ENCODE measurements at places on chromosomes 7 and 10.

DNA sequence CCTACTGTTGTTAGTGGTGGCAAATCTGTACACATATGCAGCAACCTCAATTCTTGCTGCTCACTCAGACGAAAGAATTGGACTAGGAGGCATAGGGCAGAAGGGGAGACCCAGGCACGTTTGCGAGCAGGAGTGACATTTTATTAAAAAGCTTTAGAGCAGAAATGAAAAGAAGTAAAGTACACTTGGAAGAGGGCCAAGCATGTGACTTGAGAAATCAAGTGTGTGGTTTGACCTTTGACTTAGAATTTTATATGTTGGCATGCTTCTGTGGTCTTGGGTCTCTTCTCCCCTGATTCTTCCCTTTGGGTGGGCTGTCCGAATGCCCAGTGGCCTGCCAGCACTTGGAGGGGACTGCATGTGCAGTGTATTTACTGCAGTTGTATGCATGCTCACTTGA is 205.5 kb upstream of the SEMA3D start:
- no peak for DNase-seq
- no peaks in the 10 kb centered on the region for H3K36me3 ChIP-seq
- H3K27ac ChIP-seq = no peak overlapping the region
- no peaks in the 10 kb centered on the region for H3K27me3 ChIP-seq

DNA sequence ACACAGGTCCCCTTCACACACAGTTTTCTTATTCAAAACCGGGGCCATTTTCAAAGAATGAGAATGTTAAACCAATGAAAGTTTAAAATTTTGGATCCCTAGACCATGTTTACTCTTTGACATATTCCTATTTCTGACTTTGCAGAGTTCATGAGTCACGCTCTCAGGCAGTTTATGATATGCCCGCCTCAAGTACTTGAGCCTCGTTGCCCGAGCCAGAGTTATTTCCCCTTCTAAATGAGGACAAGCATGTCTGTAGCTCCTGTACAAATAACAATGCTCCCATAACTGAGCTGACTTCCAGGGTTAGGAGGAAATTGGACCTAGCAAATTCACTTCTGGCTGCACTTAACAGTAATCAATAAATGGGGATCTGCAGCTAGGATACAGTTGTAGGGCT is 87.9 kb upstream of the PDE1C start:
- H3K4me1 ChIP-seq = peaks cover 10% of the 10 kb centered on the region
- no peak overlapping the region for H3K4me3 ChIP-seq
- DNase-seq = no peak
- H3K27me3 ChIP-seq = no peaks in the 10 kb centered on the region

- H3K4me1 ChIP-seq = peaks cover 17% of the 10 kb centered on the region
- H3K27ac ChIP-seq = no peak overlapping the region
- H3K27me3 ChIP-seq = no peaks in the 10 kb centered on the region
- H3K36me3 ChIP-seq = peaks cover 2% of the 10 kb centered on the region
Measured at GRCh38 chr10:76045174-76045573, 613.8 kb downstream of the LRMDA start.

DNA sequence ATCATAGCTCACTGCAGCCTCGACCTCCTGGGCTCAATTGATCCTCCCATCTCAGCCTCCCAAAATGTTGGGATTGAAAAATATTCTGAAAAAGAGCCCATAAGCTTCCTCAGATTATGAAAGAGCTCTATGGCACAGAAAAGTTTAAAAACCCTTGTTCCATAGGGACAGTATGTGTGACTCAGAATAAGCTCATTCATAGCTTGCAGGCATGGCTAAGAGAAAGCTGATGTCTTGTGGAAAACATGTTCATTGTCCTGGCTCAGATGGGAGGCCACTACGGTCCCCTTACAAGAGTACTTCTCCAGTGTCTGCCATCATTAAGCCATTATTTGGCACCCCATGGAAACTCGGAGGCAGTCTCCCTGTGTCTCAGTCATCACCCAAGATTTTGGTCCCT is 64.0 kb downstream of the CCDC3 start:
- no peaks in the 10 kb centered on the region for H3K4me1 ChIP-seq
- H3K36me3 ChIP-seq = no peaks in the 10 kb centered on the region
- DNase-seq = no peak
- no peak overlapping the region for H3K4me3 ChIP-seq

- no peaks in the 10 kb centered on the region for H3K4me1 ChIP-seq
- no peaks in the 10 kb centered on the region for H3K27me3 ChIP-seq
- H3K27ac ChIP-seq = no peak overlapping the region
- no peaks in the 10 kb centered on the region for H3K36me3 ChIP-seq
Measured at GRCh38 chr7:132504852-132505251, 71.4 kb downstream of the PLXNA4 start.

DNA sequence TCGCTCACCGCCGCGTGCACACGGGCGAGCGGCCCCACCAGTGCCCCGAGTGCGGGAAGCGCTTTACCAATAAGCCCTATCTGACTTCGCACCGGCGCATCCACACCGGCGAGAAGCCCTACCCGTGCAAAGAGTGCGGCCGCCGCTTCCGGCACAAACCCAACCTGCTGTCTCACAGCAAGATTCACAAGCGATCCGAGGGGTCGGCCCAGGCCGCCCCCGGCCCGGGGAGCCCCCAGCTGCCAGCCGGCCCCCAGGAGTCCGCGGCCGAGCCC is 3.3 kb downstream of the REPIN1 start:
- no peaks in the 10 kb centered on the region for H3K27me3 ChIP-seq
- H3K4me1 ChIP-seq = peaks cover 63% of the 10 kb centered on the region
- no peak overlapping the region for H3K4me3 ChIP-seq
- DNase-seq = no peak

- H3K4me3 ChIP-seq = no peak overlapping the region
- H3K27ac ChIP-seq = no peak overlapping the region
- H3K27me3 ChIP-seq = no peaks in the 10 kb centered on the region
- no peaks in the 10 kb centered on the region for H3K36me3 ChIP-seq
Measured at GRCh38 chr10:34249634-34250033, 565.5 kb downstream of the PARD3 start.

DNA sequence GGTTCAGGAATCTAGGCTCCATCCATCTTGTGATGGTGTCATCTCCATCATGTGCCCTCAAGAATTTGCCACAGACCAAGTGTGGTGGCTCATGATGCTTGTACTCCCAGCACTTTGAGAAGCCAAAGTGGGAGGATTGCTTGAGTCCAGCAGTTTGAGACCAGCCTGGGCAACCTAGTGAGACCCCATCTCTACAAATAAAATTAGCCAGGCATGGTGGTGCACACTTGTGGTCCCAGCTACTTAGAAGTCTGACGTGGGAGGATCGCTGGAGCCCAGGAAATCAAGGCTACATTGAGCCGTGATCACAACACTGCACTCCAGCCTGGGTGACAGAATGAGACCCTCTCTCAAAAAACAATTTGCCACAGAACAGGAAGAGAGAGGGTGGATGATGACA is 53.0 kb upstream of the SEPHS1 start:
- no peak overlapping the region for H3K4me3 ChIP-seq
- no peaks in the 10 kb centered on the region for H3K36me3 ChIP-seq
- no peak overlapping the region for H3K27ac ChIP-seq
- DNase-seq = no peak
- H3K4me1 ChIP-seq = peaks cover 2% of the 10 kb centered on the region

DNA sequence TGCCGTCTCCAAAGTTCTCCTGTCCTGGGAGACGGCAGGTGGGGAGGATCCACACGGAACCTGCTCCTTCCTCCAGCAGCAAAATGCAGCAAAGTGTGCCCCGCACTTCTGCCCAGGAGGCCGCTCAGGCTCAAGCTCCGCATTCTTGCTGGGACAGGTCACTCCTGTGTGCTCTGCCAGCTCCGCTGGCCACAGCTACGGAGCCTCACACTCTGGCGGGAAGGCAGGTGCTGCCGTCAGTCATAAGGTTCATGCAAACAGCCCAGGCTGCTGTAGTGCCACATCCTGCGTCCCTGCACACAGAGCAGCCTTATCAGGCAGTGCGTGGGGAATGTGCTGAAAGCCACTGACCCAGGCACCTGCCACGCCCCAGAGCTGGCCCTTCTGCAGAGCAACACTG is 22.4 kb downstream of the ADGRA1 start:
- no peak for DNase-seq
- no peaks in the 10 kb centered on the region for H3K4me1 ChIP-seq

- peaks cover 3% of the 10 kb centered on the region for H3K36me3 ChIP-seq
- H3K4me1 ChIP-seq = no peaks in the 10 kb centered on the region
- H3K27me3 ChIP-seq = no peaks in the 10 kb centered on the region
Measured at GRCh38 chr10:70114902-70115301, 17.7 kb downstream of the AIFM2 start.

DNA sequence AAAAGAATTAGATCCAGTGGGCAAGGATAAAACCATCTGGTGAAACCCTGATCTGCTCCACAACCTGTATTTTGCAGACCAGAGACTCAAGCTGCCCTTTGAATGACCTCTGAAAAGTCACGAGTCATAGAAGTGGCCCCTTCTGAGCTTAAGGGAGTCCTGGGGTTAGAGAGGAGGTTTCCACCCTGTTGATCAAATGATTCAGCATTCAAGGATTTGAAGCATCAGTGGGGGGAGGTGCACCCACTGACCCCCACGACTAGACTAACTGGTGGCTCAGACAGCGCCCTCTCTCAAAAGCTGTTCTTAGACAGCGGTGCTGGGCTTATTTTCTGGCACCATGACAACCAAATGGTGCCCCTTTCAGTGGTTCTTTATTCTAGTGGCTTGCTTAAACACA is 44.3 kb downstream of the PLCE1 start:
- no peaks in the 10 kb centered on the region for H3K4me1 ChIP-seq
- no peak for DNase-seq
- no peaks in the 10 kb centered on the region for H3K27me3 ChIP-seq
- H3K27ac ChIP-seq = no peak overlapping the region

GRCh38 chr10:109727436-109727835 is 195.9 kb downstream of the XPNPEP1 start:
- H3K27ac ChIP-seq = no peak overlapping the region
- H3K4me3 ChIP-seq = no peak overlapping the region
- H3K27me3 ChIP-seq = no peaks in the 10 kb centered on the region
- H3K36me3 ChIP-seq = no peaks in the 10 kb centered on the region

DNA sequence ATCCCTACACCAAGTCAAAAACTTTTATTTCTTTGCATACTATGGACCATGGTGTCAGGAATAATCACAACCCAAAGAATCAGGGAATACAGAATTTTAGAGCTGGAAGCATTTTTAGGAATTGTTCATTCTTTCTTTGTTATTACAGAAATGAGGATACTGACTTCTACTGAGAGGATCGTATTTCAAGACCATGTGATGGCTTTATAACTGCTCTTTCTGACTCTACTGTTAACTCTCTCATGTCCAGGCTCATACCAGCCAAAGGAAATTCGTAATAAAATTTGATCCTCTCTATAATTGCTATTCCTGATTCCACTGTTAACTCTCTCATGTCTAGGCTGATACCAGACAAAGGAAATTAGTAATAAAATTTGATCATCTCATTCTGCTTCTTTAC is 1050.9 kb upstream of the C7orf33 start:
- H3K4me1 ChIP-seq = no peaks in the 10 kb centered on the region
- no peaks in the 10 kb centered on the region for H3K36me3 ChIP-seq
- H3K27ac ChIP-seq = no peak overlapping the region
- no peak overlapping the region for H3K4me3 ChIP-seq

DNA sequence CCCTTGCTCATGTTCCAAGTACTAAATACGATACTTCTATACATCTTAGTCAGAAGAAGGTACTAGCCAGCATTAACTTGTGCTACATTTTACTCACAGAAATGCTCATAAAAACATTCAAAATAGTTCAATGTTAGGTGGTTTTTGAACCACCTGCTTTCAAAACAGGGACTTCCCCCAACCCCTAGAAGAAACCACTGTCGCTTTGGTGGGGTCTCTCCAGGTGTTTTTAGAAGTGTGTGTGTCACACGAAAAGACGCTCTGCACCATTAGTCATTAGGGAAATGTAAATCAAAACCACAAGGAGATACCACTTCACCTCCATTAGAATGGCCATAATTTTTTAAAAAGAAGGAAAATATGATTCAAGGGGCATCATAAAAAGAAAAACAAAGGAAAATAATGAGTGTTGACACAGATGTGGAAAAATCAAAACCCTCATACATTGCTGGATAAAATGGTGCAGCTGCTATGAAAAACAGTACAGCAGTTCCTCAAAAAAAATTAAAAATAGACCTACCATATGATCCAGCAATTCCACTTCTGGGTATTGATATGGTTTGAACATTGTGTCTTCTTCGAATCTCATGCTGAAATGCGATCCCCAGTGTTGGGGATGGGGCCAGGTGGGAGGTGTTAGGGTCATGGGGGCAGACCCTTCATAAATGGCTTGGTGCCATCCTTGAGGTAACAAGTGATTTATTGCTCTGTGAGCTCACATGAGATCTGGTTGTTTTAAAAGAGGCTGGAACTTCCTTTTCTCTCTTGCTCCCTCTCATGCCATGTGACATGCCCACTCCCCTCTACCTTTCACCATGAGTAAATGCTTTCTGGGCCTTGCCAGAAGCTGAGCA is 74.2 kb downstream of the MALSU1 start:
- no peaks in the 10 kb centered on the region for H3K36me3 ChIP-seq
- no peak overlapping the region for H3K4me3 ChIP-seq
- DNase-seq = no peak

DNA sequence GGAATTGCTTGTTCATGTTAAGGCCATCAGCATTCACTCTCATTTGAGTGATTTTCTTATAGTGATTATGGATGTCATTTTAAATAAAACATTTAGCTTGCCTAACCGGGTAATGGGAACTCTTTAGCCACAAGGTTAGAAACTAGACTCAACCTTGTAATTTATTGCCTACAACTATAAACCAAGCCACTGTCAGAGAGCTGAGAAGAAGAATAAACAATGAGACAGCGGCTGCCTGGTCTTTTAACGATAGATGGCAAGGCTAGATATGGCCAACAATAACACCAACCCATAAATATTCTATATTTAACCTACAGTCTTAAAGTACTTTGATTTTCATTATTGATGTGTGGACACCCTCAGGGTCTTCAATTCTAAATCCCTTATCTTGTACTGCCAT is 27.8 kb upstream of the INHBA start:
- H3K4me3 ChIP-seq = no peak overlapping the region
- H3K36me3 ChIP-seq = no peaks in the 10 kb centered on the region
- no peak overlapping the region for H3K27ac ChIP-seq
- DNase-seq = no peak
- H3K27me3 ChIP-seq = no peaks in the 10 kb centered on the region

GRCh38 chr10:131560706-131561355 is 249.3 kb upstream of the TCERG1L start:
- H3K27me3 ChIP-seq = no peaks in the 10 kb centered on the region
- H3K4me1 ChIP-seq = no peaks in the 10 kb centered on the region
- no peak for DNase-seq
- H3K4me3 ChIP-seq = no peak overlapping the region

DNA sequence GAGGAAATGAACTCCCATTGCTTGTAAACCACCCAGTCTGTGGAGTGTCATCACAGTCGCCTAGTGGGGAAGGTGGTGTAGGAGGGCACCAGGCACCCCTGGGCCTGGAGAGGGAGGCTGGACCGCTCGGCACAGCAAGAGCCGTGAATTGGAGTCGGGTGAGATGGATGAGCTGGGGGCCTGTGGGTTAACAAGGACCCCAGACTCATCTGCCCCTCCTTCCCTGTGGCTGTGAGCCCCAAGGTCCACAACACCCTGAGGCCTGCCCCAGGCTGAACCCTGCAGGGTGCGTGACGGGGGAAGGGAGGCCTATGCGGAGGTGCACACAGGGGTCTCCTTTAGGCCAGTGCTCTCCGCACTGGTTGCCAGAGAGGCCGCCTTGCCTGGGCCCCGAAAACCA is 581.4 kb upstream of the FOXK1 start:
- no peak for DNase-seq
- H3K4me3 ChIP-seq = no peak overlapping the region
- peaks cover 4% of the 10 kb centered on the region for H3K36me3 ChIP-seq
- H3K27me3 ChIP-seq = no peaks in the 10 kb centered on the region

GRCh38 chr7:22962775-22963350 is 51.1 kb downstream of the HYCC1 start:
- no peaks in the 10 kb centered on the region for H3K27me3 ChIP-seq
- H3K27ac ChIP-seq = no peak overlapping the region
- DNase-seq = peak; percentile 72
- no peaks in the 10 kb centered on the region for H3K36me3 ChIP-seq
- no peak overlapping the region for H3K4me3 ChIP-seq
